ENCODE measurements at places on chromosomes 4 and X.
A peak's percentile ranks its signal among the peaks of the same experiment; 100 is the strongest.

DNA sequence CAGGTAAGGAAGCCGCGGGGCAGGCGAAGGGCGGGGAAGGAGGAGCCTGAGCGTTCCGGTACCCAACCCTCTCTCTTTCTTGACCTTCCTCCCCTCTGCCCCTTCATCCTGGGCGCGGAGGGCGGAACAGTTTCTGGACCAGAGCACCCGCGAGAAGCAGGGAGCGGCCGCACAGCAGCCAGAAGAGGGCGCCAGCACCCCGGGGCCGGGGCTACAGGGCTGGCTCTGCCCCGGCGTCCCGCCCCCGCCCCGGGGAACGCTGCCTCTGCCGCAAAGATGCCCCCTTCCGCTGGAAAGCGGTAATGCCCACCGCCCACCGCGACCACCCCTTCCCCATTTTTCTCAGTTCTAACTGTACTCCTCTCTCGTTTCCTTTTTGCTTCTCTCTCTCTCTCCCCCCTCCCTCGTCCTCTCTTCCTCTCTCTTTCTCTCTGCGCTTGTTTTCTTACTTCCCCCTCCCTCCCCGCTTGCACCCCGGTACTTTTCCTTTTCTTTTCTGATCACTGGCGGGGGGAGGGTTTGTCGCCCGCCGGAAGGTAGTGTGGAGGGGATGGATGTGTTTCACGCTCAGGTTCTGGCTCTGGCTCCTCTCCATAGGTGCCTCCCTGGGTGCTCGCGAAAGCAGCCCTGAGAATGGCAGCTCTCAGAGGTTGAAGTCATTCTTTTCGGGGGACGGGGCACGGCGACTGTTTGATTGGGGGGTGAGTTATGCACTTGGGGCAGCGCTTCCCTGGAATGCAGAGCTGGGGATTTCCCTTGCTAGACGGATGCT lies 13.1 kb upstream of the PRDM8 start:
- DNase-seq: peak; percentile 84
- peaks cover 8% of the 10 kb centered on the region for H3K27me3 ChIP-seq
- no peaks in the 10 kb centered on the region for H3K4me1 ChIP-seq

GRCh38 chr4:73979407-73979957 lies 2.3 kb downstream of the PF4 start:
- H3K36me3 ChIP-seq: no peaks in the 10 kb centered on the region
- no peaks in the 10 kb centered on the region for H3K4me1 ChIP-seq
- H3K27ac ChIP-seq: no peak overlapping the region
- H3K4me3 ChIP-seq: no peak overlapping the region
- no peak for DNase-seq

- peaks cover 16% of the 10 kb centered on the region for H3K36me3 ChIP-seq
- no peak overlapping the region for H3K27ac ChIP-seq
- no peaks in the 10 kb centered on the region for H3K27me3 ChIP-seq
These were observed 17.9 kb downstream of the SMARCA5 start for GRCh38 chr4:143531380-143531779.

GRCh38 chr4:167715176-167715575 lies 377.2 kb upstream of the ANXA10 start:
- H3K27ac ChIP-seq: no peak overlapping the region
- H3K4me1 ChIP-seq: no peaks in the 10 kb centered on the region
- no peaks in the 10 kb centered on the region for H3K36me3 ChIP-seq
- DNase-seq: no peak
- H3K4me3 ChIP-seq: no peak overlapping the region

- H3K27me3 ChIP-seq: no peaks in the 10 kb centered on the region
- H3K4me3 ChIP-seq: no peak overlapping the region
- no peak for DNase-seq
- no peak overlapping the region for H3K27ac ChIP-seq
- H3K4me1 ChIP-seq: no peaks in the 10 kb centered on the region
These were observed 203.3 kb upstream of the JADE1 start for GRCh38 chr4:128606173-128606572.

- no peak for DNase-seq
- H3K4me1 ChIP-seq: no peaks in the 10 kb centered on the region
- H3K4me3 ChIP-seq: no peak overlapping the region
- H3K36me3 ChIP-seq: no peaks in the 10 kb centered on the region
- no peaks in the 10 kb centered on the region for H3K27me3 ChIP-seq
These were observed 10.4 kb downstream of the CSTF2 start for GRCh38 chrX:100830547-100830946.

DNA sequence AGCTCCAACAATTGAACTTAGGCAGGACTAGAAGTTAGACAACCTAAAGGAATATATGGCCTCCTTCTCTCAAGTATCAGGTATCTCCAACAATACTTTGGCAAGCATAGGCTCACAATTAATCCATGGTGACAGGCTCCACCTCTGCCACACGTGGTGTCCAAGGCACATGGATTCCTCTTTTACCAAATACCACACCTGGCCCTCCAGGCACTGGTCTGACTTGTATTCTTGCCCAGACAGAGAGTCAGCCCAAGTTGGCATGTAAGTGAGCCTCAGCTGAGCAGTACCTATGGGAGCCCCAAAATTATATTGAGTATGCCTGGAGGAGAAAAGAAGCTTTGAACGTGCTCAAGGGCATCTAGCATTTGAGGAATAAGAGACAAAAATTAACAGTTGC lies 19.6 kb downstream of the SRPX2 start:
- H3K4me1 ChIP-seq: no peaks in the 10 kb centered on the region
- H3K4me3 ChIP-seq: no peak overlapping the region

DNA sequence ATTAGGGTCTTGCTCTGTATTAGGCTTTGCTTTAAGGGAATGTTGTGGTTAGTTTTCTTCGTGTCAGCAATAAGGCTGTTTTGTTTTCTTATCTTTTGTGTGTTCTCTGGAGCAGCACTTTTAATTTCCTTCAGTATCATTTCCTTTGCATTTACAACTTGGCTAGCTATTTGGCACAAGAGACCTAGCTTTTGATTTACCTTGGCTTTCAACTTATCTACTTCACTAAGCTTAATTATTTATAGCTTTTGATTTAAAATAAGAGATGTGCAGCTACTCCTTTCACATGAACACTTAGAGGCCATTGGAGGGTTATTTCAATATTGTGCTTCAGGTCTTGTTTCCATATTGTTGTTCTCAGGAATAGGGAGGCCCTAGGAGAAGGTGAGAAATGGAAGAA lies 68.2 kb downstream of the FAT4 start:
- no peaks in the 10 kb centered on the region for H3K4me1 ChIP-seq
- no peak overlapping the region for H3K4me3 ChIP-seq
- DNase-seq: no peak

- H3K4me3 ChIP-seq: no peak overlapping the region
- H3K27ac ChIP-seq: no peak overlapping the region
- DNase-seq: no peak
These were observed 1394.6 kb upstream of the AGA start for GRCh38 chr4:178836865-178837264.

GRCh38 chr4:140153419-140153717 lies 616 bp downstream of the MAML3 start:
- H3K36me3 ChIP-seq: no peaks in the 10 kb centered on the region
- no peak for DNase-seq
- H3K27ac ChIP-seq: no peak overlapping the region
- H3K4me1 ChIP-seq: peaks cover 29% of the 10 kb centered on the region

GRCh38 chr4:189656641-189657040 lies 284.0 kb upstream of the FRG1 start:
- H3K36me3 ChIP-seq: no peaks in the 10 kb centered on the region
- no peak for DNase-seq
- no peaks in the 10 kb centered on the region for H3K27me3 ChIP-seq
- H3K27ac ChIP-seq: no peak overlapping the region
- no peaks in the 10 kb centered on the region for H3K4me1 ChIP-seq

DNA sequence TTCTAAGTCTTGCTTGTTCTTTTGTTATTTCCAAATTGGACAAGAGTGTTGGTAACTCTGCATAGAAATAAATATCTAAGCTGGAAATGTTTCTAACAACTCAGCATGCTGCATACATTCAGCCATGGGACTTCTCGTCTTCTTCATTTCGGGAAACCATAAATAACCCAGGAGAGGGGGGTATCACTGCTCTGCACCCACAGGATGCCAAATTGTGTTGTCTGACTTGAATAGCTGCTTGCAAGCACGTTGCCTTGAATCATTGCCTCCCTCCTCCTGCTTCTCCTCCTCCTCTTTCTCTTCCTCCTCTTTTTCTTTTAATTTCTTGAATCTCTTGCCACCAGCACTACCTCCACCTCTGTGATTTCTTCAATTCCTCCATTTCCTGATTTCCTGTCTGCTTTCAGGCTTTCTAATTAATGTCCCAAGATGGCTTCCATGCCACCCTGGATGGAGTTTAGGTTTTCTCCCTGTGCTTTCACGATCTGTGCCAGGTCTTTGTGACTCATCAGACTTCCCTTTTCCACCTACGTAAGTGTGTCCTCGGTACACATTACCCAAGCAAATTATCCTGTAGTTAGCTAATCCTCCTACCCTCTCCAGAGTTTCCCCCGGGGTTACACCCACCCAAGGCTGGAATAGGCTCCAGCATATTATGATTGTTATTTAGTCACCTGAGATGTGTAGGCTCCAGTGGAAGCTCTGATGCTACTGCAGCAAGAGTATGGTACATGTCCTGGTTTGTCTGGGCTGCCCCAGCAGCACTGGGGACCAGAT lies 122.6 kb upstream of the VCX3B start:
- H3K27me3 ChIP-seq: no peaks in the 10 kb centered on the region
- H3K27ac ChIP-seq: no peak overlapping the region
- no peak for DNase-seq
- H3K36me3 ChIP-seq: no peaks in the 10 kb centered on the region
- H3K4me3 ChIP-seq: no peak overlapping the region

GRCh38 chr4:78439328-78439727 lies 112.2 kb upstream of the ANXA3 start:
- no peaks in the 10 kb centered on the region for H3K27me3 ChIP-seq
- no peaks in the 10 kb centered on the region for H3K4me1 ChIP-seq
- H3K27ac ChIP-seq: no peak overlapping the region
- no peaks in the 10 kb centered on the region for H3K36me3 ChIP-seq
- DNase-seq: no peak

GRCh38 chrX:861921-862320 lies 231.3 kb downstream of the SHOX start:
- H3K4me1 ChIP-seq: no peaks in the 10 kb centered on the region
- no peak overlapping the region for H3K27ac ChIP-seq
- H3K27me3 ChIP-seq: no peaks in the 10 kb centered on the region
- no peak for DNase-seq
- H3K4me3 ChIP-seq: no peak overlapping the region

GRCh38 chr4:172683021-172683420 lies 485.6 kb upstream of the GALNT7 start:
- H3K27me3 ChIP-seq: no peaks in the 10 kb centered on the region
- DNase-seq: no peak
- no peaks in the 10 kb centered on the region for H3K4me1 ChIP-seq
- H3K27ac ChIP-seq: no peak overlapping the region
- H3K36me3 ChIP-seq: no peaks in the 10 kb centered on the region

GRCh38 chr4:86633854-86634253 lies 39.7 kb downstream of the PTPN13 start:
- H3K4me3 ChIP-seq: no peak overlapping the region
- H3K27me3 ChIP-seq: no peaks in the 10 kb centered on the region

DNA sequence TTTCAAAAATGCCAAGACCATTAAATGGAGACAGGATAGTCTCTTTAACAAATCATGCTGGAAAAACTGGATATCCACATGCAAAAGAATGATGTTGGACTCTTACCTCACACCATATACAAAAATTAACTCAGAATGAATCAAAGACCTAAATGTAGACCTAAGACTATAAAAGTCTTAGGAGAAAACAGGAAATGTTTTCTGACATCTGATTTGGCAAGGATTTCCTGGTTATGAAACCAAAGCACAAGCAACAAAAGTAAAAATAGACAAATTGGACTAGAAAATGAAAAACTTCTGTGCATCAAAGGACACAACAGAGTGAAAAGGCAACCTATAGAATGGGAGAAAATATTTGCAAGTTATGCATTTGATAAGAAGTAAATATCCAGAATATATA lies 37.6 kb downstream of the ARFIP1 start:
- H3K4me3 ChIP-seq: no peak overlapping the region
- H3K36me3 ChIP-seq: no peaks in the 10 kb centered on the region
- peak overlapping the region; percentile 21 for H3K27ac ChIP-seq
- H3K27me3 ChIP-seq: no peaks in the 10 kb centered on the region
- H3K4me1 ChIP-seq: peaks cover 41% of the 10 kb centered on the region

GRCh38 chrX:39613997-39614679 lies 483.6 kb downstream of the BCOR start:
- no peaks in the 10 kb centered on the region for H3K36me3 ChIP-seq
- peak overlapping the region; percentile 100 for H3K27ac ChIP-seq
- peaks cover 17% of the 10 kb centered on the region for H3K4me1 ChIP-seq
- DNase-seq: peak; percentile 92
- no peaks in the 10 kb centered on the region for H3K27me3 ChIP-seq
- H3K4me3 ChIP-seq: peak overlapping the region; percentile 69

DNA sequence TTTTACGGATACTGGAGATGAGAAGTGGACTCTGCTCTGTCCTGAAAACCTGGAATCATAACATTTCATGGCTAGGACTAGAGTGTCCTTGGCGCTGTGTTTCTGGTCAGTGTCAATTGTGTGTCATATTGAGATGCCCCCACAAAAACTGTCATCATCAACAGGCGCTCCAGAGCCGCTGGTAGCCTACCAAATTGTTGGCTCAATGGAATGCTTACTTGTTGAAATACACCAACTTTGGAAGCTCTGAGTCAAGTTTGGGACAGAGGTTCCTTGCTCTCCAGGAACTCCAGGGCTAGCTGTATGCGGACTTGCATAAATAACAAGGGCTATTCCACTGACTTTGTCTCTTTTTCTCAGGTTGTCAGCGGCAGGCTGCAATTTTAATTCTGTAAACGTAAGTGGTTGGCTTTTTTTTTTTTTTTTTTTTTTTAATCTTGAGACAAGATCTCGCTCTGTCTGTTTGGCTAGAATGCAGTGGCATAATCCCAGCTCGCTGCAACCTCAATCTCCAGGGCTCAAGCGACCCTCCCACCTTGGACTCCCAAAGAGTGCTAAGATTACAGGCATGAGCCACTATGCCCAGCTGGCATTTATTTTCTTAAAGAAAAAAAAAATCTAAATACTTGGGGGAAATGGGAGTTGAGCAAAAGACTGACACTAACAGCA lies 871 bp upstream of the HPGD start:
- peak overlapping the region; percentile 76 for H3K4me3 ChIP-seq
- H3K27ac ChIP-seq: no peak overlapping the region
- no peaks in the 10 kb centered on the region for H3K36me3 ChIP-seq
- H3K27me3 ChIP-seq: no peaks in the 10 kb centered on the region
- DNase-seq: no peak
- H3K4me1 ChIP-seq: no peaks in the 10 kb centered on the region

GRCh38 chr4:153207027-153207426 lies 2.8 kb downstream of the TRIM2 start:
- no peaks in the 10 kb centered on the region for H3K27me3 ChIP-seq
- no peak overlapping the region for H3K4me3 ChIP-seq
- no peaks in the 10 kb centered on the region for H3K36me3 ChIP-seq
- DNase-seq: no peak
- H3K4me1 ChIP-seq: no peaks in the 10 kb centered on the region
- no peak overlapping the region for H3K27ac ChIP-seq

GRCh38 chrX:24842486-24842885 lies 148.8 kb downstream of the POLA1 start:
- no peak overlapping the region for H3K27ac ChIP-seq
- no peaks in the 10 kb centered on the region for H3K27me3 ChIP-seq
- no peak overlapping the region for H3K4me3 ChIP-seq
- no peak for DNase-seq

- no peak for DNase-seq
- H3K27me3 ChIP-seq: no peaks in the 10 kb centered on the region
- H3K27ac ChIP-seq: no peak overlapping the region
- H3K4me1 ChIP-seq: no peaks in the 10 kb centered on the region
- H3K4me3 ChIP-seq: no peak overlapping the region
These were observed 165.3 kb upstream of the GPC4 start for GRCh38 chrX:133580625-133581024.

- no peaks in the 10 kb centered on the region for H3K36me3 ChIP-seq
- no peaks in the 10 kb centered on the region for H3K4me1 ChIP-seq
- no peak overlapping the region for H3K27ac ChIP-seq
- H3K27me3 ChIP-seq: no peaks in the 10 kb centered on the region
- H3K4me3 ChIP-seq: no peak overlapping the region
These were observed 21.4 kb downstream of the GALNTL6 start for GRCh38 chr4:171834640-171835039.

Data from MM.1S (cell line).